Chondrocyte (in vitro differentiated cells): ENCODE measurements at places on chromosomes 5 and 9. TPM values are rescaled to one million over a fixed set of nuclear protein-coding genes. Genes with fewer than 3 reads are reported as not detected.

Gene PCA3
- total RNA-seq = not detected in 3 replicates

- H3K4me3 ChIP-seq = no peak overlapping the region
- no peaks in the 10 kb centered on the region for H3K36me3 ChIP-seq
- H3K27me3 ChIP-seq = peaks cover 15% of the 10 kb centered on the region
- H3K27ac ChIP-seq = no peak overlapping the region
- no peak for DNase-seq
Observed at GRCh38 chr9:26426551-26427131, 466.0 kb downstream of the CAAP1 start.

DNA sequence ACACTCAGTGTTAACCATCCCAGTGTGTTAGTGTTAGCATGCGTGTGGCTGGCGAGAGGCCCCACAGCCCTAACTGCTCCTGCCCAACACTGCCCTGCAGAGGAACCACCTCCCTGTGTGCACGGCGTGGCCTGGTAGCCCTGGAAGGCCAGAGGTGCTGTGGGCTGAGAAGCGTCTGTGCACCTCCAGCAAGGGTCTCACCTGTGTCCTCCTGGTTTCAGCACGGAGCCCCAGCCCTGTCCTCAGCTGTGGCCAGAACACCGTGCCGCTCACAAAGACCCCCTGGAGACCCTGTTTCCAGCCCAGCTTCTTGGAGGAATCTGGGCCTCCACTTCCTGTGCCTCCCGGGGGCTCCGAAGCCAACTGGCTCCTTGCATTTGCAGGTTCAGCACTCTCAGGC is 56.1 kb upstream of the NRARP start:
- H3K27ac ChIP-seq = no peak overlapping the region
- no peak for DNase-seq
- no peaks in the 10 kb centered on the region for H3K4me1 ChIP-seq
- no peak overlapping the region for H3K4me3 ChIP-seq
- peaks cover 21% of the 10 kb centered on the region for H3K36me3 ChIP-seq

DNA sequence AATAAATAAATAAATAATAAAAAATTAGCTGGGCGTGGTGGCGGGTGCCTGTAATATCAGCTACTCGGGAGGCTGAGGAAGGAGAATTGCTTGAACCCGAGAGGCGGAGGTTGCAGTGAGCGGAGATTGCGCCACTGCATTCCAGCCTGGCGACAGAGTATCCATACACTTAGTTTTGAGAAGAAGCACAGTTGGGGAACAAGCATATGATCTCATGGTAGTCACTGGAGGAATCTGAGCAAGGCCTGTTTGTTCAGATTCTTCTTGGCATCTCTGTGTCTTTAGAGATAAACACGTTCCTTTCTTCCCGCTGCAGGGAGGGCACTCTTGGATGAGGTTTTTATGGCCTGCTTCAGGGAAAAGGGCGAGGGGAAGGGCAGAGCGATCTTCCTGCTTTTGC is 15.6 kb upstream of the DENND1A start:
- no peaks in the 10 kb centered on the region for H3K4me1 ChIP-seq
- no peak overlapping the region for H3K27ac ChIP-seq
- no peak overlapping the region for H3K4me3 ChIP-seq
- H3K36me3 ChIP-seq = no peaks in the 10 kb centered on the region
- peaks cover 7% of the 10 kb centered on the region for H3K27me3 ChIP-seq
- no peak for DNase-seq

- no peak for DNase-seq
- H3K27ac ChIP-seq = no peak overlapping the region
- H3K4me1 ChIP-seq = peaks cover 8% of the 10 kb centered on the region
- no peak overlapping the region for H3K4me3 ChIP-seq
- no peaks in the 10 kb centered on the region for H3K27me3 ChIP-seq
Observed at GRCh38 chr5:89120719-89121118, 237.7 kb upstream of the MEF2C start.

Gene ENTPD2
- 0.15 TPM in 1 of 3 replicates, not detected in the others for total RNA-seq

Gene SLC36A3
- total RNA-seq = not detected in 3 replicates

GRCh38 chr5:148796936-148797335 is 29.5 kb upstream of the ADRB2 start:
- no peak for DNase-seq
- no peak overlapping the region for H3K4me3 ChIP-seq
- no peak overlapping the region for H3K27ac ChIP-seq

- H3K4me1 ChIP-seq = no peaks in the 10 kb centered on the region
- H3K4me3 ChIP-seq = no peak overlapping the region
- no peaks in the 10 kb centered on the region for H3K27me3 ChIP-seq
- H3K36me3 ChIP-seq = no peaks in the 10 kb centered on the region
- no peak overlapping the region for H3K27ac ChIP-seq
Observed at GRCh38 chr5:162699361-162699760, 631.8 kb downstream of the GABRG2 start.

GRCh38 chr5:174596429-174596828 is 128.0 kb upstream of the MSX2 start:
- no peak overlapping the region for H3K4me3 ChIP-seq
- peaks cover 5% of the 10 kb centered on the region for H3K27me3 ChIP-seq
- no peak overlapping the region for H3K27ac ChIP-seq
- peaks cover 23% of the 10 kb centered on the region for H3K4me1 ChIP-seq
- H3K36me3 ChIP-seq = peaks cover 2% of the 10 kb centered on the region

GRCh38 chr5:102554728-102555127 is 55.9 kb upstream of the SLCO6A1 start:
- DNase-seq = no peak
- no peak overlapping the region for H3K27ac ChIP-seq
- no peak overlapping the region for H3K4me3 ChIP-seq

DNA sequence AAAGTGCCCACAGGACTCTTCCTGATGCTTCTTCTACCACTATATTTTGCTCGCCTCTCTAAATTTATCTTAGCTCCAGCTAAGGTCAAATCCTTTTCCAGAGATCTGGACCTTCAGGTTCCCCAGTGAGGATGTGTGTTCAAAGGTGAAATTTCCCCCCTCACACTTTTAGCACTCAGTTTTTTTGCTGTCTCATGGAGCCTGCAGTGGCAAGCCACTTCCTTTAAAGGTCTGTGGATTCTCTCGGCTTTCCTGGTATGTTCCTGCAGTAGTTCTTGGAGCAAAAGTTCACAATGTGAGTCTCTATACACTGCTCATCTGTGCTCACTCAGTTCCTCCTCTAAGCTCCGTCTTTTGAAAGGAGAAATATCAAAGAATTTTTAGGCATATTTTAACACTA is 181.4 kb downstream of the LURAP1L start:
- DNase-seq = no peak
- peak overlapping the region; percentile 31 for H3K4me3 ChIP-seq
- peak overlapping the region; percentile 98 for H3K27ac ChIP-seq
- peaks cover 8% of the 10 kb centered on the region for H3K36me3 ChIP-seq
- H3K27me3 ChIP-seq = no peaks in the 10 kb centered on the region

DNA sequence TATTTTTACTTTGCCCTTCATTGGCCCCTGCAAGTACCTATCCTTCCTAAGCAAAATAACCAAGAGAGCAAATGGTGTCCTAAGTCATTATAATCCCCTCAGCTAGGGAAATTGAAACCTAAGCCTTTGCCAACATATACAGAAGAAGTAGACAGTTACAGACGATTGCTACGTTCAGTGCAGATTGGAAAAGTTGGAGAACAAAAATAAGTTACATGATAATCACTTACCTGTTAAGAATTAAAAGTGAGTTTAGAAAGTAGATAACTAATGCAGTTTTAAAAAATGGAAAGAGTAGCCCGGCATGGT is 244.8 kb downstream of the MPDZ start:
- H3K27me3 ChIP-seq = no peaks in the 10 kb centered on the region
- peak overlapping the region; percentile 91 for H3K27ac ChIP-seq
- peak overlapping the region; percentile 71 for H3K4me3 ChIP-seq
- H3K36me3 ChIP-seq = peaks cover 1% of the 10 kb centered on the region
- peaks cover 29% of the 10 kb centered on the region for H3K4me1 ChIP-seq
- no peak for DNase-seq

GRCh38 chr5:142664636-142665035 is 21.3 kb downstream of the FGF1 start:
- no peak for DNase-seq
- H3K4me1 ChIP-seq = peaks cover 20% of the 10 kb centered on the region
- no peak overlapping the region for H3K27ac ChIP-seq
- H3K4me3 ChIP-seq = no peak overlapping the region
- no peaks in the 10 kb centered on the region for H3K27me3 ChIP-seq
- no peaks in the 10 kb centered on the region for H3K36me3 ChIP-seq

Gene TENT4A
- total RNA-seq = 21.5 to 28.2 TPM (median 21.7 TPM) in 3 replicates

DNA sequence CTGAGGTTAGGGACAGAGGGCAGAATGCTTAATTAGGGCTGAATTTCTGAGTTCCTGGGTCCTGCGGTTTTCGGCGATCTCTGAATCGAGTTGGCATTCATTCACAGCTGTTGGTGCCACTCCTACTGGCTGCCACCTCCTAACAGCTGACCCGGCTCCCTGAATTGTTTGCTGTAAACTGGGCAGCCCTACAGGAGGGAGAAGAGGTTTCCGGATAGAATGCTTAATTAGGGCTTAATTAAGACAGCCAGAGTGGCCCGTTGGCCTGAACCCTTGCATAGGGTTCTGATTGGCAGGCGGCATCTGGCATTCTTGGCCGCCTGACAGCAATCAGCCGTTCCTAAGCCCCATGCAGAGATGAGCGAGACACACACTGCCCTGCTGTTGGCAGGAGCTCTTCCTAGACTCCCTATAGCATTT is 25.7 kb downstream of the FRMPD1 start:
- H3K27ac ChIP-seq = no peak overlapping the region
- peaks cover 69% of the 10 kb centered on the region for H3K27me3 ChIP-seq
- H3K4me3 ChIP-seq = no peak overlapping the region
- no peak for DNase-seq
- no peaks in the 10 kb centered on the region for H3K4me1 ChIP-seq
- H3K36me3 ChIP-seq = no peaks in the 10 kb centered on the region

Gene MARCHF3
- total RNA-seq = 1.5 to 2.2 TPM (median 2.0 TPM) in 3 replicates

GRCh38 chr5:142958944-142959682 is 188.9 kb downstream of the ARHGAP26 start:
- H3K4me3 ChIP-seq = no peak overlapping the region
- no peak overlapping the region for H3K27ac ChIP-seq

DNA sequence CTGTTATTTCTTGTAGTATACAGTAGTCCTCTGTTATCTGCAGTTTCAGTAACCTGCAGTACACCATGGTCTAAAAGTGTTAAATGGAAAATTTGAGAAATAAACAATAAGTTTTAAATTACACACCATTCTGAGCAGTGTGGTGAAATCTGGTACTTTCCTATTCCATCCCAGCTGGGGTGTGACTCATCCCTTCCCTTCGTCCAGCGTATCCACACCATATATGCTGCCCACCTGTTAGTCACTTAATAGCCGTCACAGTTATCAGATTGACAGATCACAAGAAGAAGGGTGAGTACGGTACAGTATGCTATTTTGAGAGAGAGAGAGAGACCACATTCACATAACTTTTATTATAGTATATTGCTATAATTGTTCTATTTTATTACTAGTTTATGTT is 28.9 kb downstream of the FAM151B start:
- H3K4me3 ChIP-seq = no peak overlapping the region
- H3K27ac ChIP-seq = no peak overlapping the region
- no peak for DNase-seq
- peaks cover 11% of the 10 kb centered on the region for H3K36me3 ChIP-seq

- no peak overlapping the region for H3K4me3 ChIP-seq
- DNase-seq = no peak
- H3K27ac ChIP-seq = no peak overlapping the region
Observed at GRCh38 chr5:168766426-168766700, 187.2 kb upstream of the PANK3 start.

- no peak overlapping the region for H3K4me3 ChIP-seq
- no peaks in the 10 kb centered on the region for H3K27me3 ChIP-seq
- H3K4me1 ChIP-seq = no peaks in the 10 kb centered on the region
- peaks cover 1% of the 10 kb centered on the region for H3K36me3 ChIP-seq
- H3K27ac ChIP-seq = no peak overlapping the region
- DNase-seq = no peak
Observed at GRCh38 chr5:125262782-125263181, 516.3 kb upstream of the ZNF608 start.

GRCh38 chr9:122256206-122256605 is 8.4 kb downstream of the RBM18 start:
- no peak overlapping the region for H3K4me3 ChIP-seq
- peaks cover 6% of the 10 kb centered on the region for H3K4me1 ChIP-seq

- no peak overlapping the region for H3K27ac ChIP-seq
- DNase-seq = no peak
- H3K4me3 ChIP-seq = no peak overlapping the region
- peaks cover 17% of the 10 kb centered on the region for H3K4me1 ChIP-seq
- H3K36me3 ChIP-seq = peaks cover 1% of the 10 kb centered on the region
- no peaks in the 10 kb centered on the region for H3K27me3 ChIP-seq
Observed at GRCh38 chr5:134406390-134406789, 5.3 kb downstream of the CDKN2AIPNL start.

Gene PCDHB11
- 0.90 to 2.4 TPM (median 1.3 TPM) in 3 replicates for total RNA-seq
